Smooth muscle cell of the pulmonary artery (primary cell): ENCODE measurements at places on chromosomes 6 and 20. TPM values are rescaled to one million over a fixed set of nuclear protein-coding genes. Genes with fewer than 3 reads are reported as not detected.

WFDC5 gene
- not detected in 2 replicates for total RNA-seq

KIAA0408 gene
- 0.50 and 0.78 TPM in 2 replicates for total RNA-seq

PGC gene
- total RNA-seq: not detected in 2 replicates

WFDC10B gene
- 0.26 TPM in 1 of 2 replicates, not detected in the other for total RNA-seq

MLN gene
- total RNA-seq: not detected in 2 replicates

SOX18 gene
- 0.07 TPM in 2 replicates for total RNA-seq

HLA-DRB5 gene
- not detected in 2 replicates for total RNA-seq

SLC35F1 gene
- total RNA-seq: 0.07 TPM in 1 of 2 replicates, not detected in the other

FAM184A gene
- 0.33 and 0.59 TPM in 2 replicates for total RNA-seq

BPIFB4 gene
- not detected in 2 replicates for total RNA-seq

WDR27 gene
- 20.5 and 28.5 TPM in 2 replicates for total RNA-seq

LY6G6C gene
- not detected in 2 replicates for total RNA-seq
